Naive thymus-derived CD4-positive, alpha-beta T cell (primary cell): ENCODE measurements at places on chromosomes 5 and 9. TPM values are rescaled to one million over a fixed set of nuclear protein-coding genes. Genes with fewer than 3 reads are reported as not detected.
A peak's percentile ranks its signal among the peaks of the same experiment; 100 is the strongest.

DNA sequence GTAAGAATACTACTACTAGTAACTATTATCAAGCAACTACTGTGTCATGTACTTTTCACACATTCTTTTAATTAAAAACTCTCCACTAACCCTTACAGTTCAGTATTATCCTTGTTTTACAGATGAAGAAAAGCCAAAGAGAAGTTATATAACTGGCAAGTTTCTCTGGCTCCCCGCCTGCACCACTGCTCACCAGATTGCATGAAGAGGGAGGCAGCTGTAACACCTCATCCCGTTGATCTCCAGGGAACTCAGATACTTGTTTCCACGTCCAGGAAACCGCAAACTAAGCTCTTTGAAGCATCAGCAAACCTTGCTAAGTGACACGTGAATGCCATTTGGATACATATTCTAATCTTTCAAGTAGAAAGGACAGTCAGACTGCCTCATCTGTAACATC, 70.3 kb downstream of the RIGI start:
- DNase-seq, result no peak

- DNase-seq, result no peak
These were observed 13.2 kb upstream of the PCA3 start for GRCh38 chr9:76751001-76751400.

GRCh38 chr5:62354028-62354874, 48.2 kb downstream of the KIF2A start:
- DNase-seq, result peak; percentile 36

DNA sequence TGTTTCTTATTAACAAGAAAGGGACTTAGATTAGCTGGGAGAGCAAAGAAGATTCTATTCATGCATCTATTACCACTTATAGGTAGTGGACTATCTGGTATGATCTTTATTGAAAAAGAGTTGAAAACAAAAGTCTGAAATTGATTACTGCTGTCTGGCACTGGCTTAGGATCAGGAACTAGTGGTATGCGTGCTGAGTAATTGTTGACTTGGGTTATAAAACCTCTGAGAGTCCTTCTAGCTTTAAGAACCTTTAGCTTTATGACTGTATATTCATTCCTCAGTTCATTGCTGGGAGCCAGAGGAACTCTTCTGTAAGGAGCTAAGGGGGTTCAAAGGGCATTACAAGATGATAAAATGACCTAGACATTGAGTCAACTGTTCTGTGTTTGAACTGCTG, 7.6 kb downstream of the SLC1A1 start:
- no peak for DNase-seq

DNA sequence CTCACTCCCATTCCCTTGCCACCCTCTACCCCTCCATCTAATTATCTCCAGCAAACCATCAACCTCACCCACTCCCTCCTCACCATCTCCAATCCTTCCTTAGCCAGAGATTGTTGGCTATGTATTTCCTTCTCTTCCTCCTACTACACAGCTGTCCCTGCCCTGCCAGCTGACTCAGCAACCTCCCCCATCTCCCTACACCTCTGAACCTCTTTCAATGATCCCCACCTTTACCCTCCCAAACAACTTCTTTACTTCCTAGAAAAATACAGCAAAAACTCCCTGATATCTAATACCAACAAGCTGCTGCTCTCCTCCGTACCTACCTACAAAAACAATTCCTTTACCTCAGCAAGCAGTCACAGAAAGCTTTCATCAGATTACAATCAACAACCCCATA, 37.3 kb downstream of the SPTLC1 start:
- DNase-seq, result no peak

DNA sequence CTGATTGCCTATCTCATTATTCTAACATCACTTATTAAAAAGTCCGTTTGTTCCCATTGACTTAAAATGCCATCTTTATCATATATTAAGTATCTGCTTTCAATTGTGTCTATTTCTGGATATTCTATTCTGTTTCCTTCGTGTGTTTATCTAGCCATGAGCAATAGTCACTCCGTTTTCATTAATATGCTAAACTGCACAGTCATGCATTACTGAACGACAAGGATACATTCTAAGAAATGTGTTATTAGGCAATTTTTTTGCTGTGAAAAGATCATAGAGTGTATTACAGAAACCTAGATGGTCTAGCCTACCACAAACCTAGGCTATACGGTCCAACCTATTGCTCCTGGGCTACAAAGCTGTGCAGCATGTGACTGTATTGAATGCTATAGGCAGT, 482.9 kb downstream of the IRX1 start:
- no peak for DNase-seq

- no peak for DNase-seq
These were observed 475.2 kb downstream of the HINT1 start for GRCh38 chr5:130689831-130690230.

FAM169A gene
- 21.4 TPM for total RNA-seq

TMC1 gene
- total RNA-seq, result not detected

SLC34A3 gene
- total RNA-seq, result not detected in 2 replicates

FOXI1 gene
- total RNA-seq, result 0.13 TPM

IQGAP2 gene
- 94.1 TPM for total RNA-seq

PDE6A gene
- total RNA-seq, result not detected
